ENCODE measurements at places on chromosomes 13 and 19.

DNA sequence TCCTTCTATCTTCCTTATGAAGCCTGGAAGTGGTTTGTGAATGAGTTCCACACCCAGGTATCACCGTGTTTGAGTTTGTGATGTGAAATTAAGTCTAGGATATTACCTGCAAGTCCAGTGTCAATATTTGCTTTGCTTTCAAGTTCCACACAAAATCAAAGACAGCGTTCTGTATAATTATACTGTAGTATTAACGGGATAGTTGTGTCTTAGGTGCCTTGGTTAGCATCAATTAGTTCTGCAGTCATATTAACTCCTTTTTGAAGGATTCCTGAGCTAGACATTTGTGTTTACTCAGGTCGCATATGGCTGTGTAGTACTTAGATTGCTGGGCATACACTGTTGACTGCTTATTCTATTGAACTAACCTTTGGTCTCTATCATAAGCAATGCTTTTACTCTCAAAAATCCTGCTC is 54.4 kb downstream of the ERCC5 start:
- DNase-seq: no peak

DNA sequence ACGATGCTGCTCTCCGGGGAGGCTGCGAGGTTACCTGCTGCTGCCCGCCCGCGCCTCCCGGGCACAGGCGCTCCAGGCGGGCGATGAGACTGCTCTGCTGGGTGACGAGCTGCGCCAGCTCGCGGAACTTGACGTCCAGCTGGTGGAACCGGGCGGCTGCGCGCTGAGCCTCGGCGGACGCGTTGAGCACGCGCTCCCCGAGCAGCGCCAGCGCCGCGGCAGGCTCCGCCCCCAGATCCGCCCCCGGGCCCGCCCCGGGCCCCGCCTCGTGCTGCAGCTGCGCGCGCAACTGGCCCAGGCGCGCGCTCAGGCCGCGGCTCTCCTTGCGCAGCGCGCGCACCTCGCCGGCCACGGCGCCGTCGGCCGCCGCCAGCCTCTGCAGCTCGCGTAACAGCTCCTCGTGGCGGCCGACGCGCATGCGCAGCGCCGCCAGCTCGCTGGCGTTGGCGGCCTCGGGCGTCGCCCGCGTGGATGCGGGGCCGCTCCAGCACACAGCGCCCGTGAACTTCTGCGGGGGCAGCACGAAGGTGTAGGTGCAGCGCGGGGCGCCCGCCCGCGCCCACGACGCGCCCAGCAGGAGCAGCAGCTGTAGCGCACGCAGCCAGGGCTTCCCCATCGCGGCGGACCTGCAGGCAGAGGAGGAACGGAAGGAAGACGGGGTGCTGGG is 6.4 kb downstream of the ANGPTL6 start:
- DNase-seq: peak; percentile 92

GRCh38 chr13:106612688-106613087 is 44.8 kb upstream of the ARGLU1 start:
- no peak for DNase-seq

DNA sequence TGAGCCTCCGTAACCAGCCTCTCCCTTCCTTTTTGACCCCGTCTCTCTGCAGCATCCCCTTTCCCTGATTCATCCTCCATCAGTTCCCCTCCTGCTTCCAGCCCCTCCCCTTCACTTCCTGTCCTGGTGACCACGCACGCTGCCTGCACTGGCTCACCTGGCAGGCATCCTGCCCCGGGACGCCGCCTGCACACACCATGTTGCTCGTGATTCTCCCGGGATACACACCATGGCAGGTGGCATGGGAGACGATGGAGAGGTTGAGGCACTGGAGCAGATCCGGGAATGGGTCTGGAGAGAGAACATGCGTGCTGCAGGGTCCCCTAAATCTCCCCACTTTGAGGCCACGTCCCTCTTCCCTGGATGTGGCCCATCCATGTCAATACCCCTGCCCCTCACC is 4.2 kb downstream of the KLK12 start:
- no peak for DNase-seq

- DNase-seq: no peak
Measured at GRCh38 chr13:24241336-24241735, 68.0 kb upstream of the C1QTNF9 start.

Data from activated gamma-delta T cell (primary cell).